ENCODE measurements at places on chromosomes 11 and 22.

- DNase-seq: no peak
Measured at GRCh38 chr22:46084376-46084775, 66.0 kb upstream of the PPARA start.

- DNase-seq: no peak
Measured at GRCh38 chr11:63805844-63806415, 7.3 kb upstream of the SPINDOC start.

- no peak for DNase-seq
Measured at GRCh38 chr11:927871-928270, 2.2 kb downstream of the AP2A2 start.

DNA sequence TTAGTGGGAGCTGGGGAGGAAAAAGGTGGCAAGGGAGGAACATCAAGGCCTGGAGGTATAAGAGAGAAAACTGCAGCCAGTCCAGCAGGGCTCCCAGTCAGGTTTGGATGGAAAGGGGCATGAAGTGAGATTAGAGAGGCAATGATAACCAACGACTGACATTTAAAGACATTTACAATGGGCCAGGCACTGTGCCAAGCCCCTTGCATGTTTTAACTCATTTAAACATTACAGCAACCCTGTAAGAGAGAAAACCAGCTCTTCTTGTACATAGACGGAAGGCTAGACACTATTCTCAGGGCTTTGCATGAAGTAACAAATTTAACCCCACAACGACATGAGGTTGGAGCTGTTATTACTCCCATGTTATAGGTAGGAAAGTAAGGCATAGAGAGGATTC lies 32.1 kb upstream of the PAK1 start:
- no peak for DNase-seq

DNA sequence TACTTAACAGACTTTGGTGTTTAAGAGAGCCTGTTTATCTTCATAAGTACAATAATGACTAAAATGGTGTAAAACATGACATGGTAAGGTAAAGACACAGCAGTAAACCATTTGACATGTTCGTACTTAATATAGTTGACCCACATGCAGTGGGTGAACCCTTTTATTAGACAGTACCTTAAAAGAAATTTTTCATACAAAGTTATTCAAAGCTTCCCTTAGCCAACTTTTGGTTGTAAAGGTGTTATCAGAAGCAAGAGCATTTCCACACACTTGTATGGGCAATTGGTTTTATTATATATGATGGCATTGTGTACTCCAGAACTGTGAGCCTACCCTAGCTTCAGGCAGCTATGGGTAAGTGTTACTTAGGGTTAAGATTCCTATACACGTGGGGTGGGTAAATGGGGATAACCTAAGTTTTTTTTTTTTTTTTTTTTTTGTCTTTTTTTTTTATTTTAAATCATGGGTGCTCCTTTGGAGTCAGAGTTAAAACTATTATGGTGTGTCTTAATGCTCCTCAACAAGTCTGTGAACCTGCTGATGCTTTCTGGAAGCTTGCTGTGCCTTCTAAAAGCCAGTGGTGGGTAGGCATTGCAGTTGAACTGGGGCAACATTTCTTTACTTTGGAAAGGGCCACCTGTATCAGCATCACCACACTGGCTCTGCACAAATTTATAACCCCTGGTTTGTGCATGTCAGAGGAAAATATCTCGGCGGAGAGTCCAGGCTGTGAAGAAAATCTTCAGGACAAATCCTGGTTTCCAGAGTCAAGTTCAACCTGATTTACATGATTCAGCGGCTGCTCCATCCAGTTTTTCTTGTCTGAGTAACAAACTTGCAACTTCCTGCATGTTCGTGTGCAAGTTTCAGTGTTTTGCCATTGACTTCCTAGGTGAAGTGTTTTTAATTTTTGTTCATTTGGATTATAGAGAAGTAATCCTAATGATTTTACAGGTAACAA lies 3.3 kb downstream of the PCF11 start:
- peak; percentile 37 for DNase-seq

- no peak for DNase-seq
Measured at GRCh38 chr22:44532552-44532951, 34.5 kb upstream of the RTL6 start.

GRCh38 chr22:25626624-25626990 lies 62.1 kb downstream of the GRK3 start:
- DNase-seq: no peak

DNA sequence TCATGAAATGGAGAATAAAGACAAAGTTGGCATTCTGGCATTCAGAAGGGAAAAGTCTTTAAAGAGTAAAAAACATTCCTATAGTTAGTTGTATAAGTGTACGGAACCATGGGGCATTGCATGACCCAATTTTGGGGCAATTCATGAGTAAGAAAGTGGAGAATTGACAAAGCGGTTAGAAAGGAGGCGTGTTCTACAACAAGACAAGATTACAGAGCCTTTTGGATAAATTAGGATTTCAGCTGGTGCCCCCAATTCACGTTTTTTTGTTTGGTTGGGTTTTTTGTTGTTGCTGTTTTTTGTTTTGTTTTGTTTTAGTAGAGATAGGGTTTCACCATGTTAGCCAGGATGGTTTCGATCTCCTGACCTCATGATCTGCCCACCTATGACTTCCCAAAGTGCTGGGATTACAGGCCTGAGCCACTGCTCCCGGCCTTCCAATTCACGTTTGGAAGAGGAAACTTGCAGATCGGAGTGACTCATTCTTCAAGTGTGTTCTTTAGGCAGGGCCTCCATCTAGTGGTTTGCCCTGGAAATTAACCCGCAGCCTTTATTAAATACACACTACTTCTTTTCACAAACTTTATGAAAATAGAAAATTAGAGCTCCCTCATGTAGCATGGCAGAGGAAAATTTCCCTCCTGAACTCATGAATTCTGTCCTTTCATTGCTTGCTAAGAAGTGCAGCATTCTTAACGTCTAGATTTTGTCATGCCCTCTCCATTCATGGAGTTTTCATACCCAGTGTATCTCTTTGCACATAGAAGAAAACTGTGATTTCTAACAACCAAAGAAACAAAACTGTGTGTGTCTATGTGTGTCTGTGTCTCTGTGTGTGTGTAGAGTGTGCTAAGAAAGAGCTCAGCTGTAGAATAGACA lies 118.1 kb downstream of the BBOX1 start:
- DNase-seq: peak; percentile 43

- no peak for DNase-seq
Measured at GRCh38 chr11:32829157-32829679, 509 bp upstream of the PRRG4 start.

GRCh38 chr11:3861683-3862082 lies 6.2 kb downstream of the STIM1 start:
- DNase-seq: no peak

- no peak for DNase-seq
Measured at GRCh38 chr11:69575296-69576068, 65.5 kb upstream of the CCND1 start.

- DNase-seq: no peak
Measured at GRCh38 chr11:108398439-108398838, 68.9 kb downstream of the C11orf65 start.

GRCh38 chr11:13117344-13117743 lies 108.2 kb downstream of the RASSF10 start:
- DNase-seq: no peak

DNA sequence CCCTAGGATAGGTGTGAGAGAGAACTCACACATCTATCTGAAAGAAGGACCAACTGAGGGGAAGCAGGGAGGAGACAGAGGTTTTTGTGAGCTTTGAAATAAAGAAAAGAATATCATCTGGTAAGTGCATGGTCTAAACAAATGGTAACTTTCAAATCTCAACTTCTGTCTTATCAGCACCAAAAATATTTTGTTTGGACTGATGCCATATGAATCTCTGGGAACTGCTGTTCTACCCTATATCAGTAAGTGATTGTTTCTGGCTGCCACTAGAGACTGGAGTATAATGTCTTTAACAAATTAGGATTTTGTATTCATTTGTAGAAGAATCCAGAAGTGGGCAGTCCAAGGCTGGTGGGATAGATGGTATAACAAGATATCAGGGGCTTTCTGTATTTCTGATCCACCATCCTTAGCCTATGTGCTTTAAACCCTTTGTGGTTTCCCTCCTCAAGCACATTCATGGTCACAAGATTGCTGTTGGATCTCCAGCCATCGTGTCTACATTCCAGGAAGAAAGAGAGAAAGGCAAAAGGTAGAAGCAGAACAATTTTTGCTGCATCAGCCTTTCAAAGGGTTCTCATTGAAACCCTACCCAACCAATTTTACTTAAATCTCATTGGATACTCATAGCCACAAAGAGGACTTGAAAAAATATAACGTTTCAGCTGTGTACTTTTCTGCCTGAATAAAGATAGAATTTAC lies 4.7 kb downstream of the HEPHL1 start:
- DNase-seq: no peak

DNA sequence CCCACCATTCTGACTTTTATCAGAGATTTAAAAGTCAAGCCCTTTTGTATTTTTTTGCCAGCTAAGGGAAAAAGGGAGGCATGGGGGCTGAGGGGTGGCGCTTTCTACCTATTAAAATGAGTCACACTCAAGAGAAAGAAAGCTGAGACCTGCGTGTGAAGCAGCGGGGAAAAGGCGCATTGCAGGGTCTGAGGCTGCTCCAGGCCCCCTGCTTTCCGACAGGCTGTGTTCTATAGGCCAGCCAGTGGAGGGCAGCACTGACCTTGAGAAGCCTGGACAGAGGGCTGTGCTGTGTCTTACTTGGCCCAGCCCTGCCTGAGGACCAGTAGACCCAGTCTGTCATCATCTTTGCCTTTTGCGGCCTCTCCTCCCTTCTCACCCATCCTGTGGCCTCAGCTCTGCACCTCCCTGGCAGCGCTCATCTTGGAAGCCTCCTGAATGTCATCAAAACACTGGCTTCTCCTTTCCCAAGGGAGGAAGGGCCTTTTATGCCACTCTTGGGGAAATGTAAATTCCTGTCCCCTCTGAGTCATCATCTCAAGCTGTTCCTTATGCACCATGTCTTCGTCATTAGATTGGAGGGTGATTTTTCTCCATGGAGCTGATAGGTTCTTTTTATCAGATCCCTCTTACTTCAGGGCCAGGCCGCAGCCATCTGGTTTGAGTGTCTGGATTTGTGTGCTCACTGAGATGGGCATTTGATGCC lies 12.6 kb upstream of the MAPK8IP1 start:
- DNase-seq: peak; percentile 78

Data from erythroblast (primary cell).